ENCODE measurements at places on chromosomes 7 and 10.

GRCh38 chr7:25947669-25948516 is 204.1 kb upstream of the NFE2L3 start:
- DNase-seq, result no peak

DNA sequence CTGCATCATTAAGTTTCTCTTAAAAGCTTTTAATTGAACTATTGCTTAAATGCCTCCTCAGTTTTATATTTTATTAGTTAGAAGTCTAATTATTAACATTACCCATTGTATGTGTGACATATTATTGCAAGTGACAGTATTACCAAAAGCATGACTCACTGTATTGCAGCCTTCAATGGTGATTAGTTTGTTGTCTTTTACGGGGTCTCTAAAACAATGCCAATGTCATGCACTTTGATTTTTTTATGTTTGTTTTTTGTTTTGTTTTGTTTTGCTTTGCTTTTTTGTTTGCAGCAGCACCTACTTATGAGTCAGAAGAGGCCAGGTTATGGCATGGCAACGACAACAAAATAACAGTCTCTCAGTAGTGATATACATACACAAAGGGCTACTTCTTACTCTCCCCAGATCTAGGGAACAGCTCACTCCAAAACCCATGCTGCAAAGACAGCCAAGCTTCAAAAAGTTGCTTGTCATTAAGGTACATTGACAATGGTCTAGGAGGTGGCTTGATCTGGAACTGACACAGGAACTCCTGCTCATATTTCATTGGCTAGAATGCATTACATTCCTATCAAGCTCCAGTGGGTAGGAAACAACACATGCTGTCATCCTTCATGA is 293.7 kb upstream of the POM121L12 start:
- DNase-seq, result no peak

GRCh38 chr10:110755781-110756180 is 111.6 kb downstream of the RBM20 start:
- DNase-seq, result no peak

DNA sequence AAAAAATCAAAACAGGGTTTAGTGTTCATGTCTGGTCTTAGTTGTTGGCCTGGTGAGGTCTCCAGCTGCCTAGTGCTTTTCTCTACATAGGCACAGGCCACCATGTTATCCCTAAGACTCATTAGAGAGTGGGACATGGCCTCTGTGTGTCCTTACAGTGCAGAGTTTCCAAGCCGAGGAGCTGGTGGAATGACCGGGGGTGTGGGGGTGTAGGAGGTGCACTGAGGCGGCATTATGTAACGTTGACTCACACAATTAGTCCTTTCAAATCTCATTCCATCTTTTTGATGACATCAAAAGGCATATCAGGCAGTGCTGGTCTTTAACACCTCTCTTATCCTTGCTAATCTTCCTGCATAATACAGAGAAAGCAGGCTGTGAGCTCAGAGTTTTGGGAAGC is 71.3 kb downstream of the MTPN start:
- no peak for DNase-seq

- no peak for DNase-seq
Observed at GRCh38 chr7:123771846-123772245, 23.0 kb upstream of the WASL start.

DNA sequence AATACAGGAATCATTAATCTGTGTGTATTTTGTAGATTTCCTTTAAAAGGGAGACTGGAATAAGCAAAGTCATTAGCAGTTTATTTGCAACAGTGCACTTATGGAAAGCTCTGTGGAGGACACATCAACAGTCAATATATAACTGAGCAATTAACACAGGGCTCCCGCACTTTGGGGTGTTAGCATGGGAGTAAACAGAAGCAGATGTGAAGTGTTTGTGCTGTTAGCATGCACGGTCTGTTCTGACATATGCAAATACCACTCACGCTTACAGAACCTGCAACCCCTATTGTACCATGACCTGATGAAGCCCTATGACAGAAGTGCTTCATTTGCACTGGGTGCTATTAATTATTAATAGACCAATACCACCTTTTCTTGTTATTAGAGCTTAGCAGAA is 118.9 kb downstream of the PPP1R3A start:
- DNase-seq, result no peak

GRCh38 chr7:154620141-154620755 is 382.7 kb downstream of the PAXIP1 start:
- no peak for DNase-seq

DNA sequence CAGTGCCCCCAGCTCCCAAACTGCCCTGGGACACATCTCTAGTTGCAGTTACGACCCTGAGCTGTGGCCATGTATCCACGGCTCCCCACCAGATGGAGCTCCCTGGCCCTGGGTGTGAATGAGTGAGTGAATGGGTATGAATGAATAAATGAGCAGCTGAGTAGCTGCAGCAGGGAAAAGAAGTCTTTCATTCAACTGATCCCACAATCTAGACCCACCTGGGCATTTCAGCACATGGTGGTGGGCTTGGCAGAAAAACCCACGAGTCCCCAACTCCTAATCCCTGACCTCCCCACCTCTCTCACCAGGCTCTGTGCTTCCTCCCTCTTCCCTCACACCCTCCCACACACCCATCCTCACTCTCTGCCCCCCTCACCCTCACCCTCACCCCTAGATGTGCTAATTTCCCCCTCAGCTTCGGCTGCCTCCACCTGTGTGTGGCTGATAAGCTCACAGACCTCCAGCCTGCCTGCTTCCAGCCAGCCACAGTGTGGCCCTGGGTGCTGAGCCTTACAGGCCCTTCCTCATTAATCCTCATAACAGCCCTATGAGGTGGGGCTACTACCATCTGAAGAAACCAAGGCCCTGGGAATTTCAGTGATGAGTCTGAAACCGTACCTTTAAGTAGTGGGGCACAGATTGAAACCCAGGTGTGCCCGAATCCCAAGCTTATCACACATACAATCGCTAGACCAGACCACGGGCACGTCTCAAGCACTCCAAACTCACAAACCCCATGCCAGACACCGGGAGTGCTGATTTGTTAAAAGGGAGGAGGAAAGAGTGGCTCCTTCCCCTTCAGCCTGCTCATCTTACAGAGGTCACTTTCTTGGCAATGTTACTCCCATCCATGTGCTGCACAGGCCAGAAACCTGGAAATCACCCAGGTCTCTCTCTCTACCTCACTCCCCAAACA is 2.2 kb upstream of the ATP6V1F start:
- DNase-seq, result no peak

- no peak for DNase-seq
Observed at GRCh38 chr7:16504019-16504418, 22.6 kb upstream of the LRRC72 start.

DNA sequence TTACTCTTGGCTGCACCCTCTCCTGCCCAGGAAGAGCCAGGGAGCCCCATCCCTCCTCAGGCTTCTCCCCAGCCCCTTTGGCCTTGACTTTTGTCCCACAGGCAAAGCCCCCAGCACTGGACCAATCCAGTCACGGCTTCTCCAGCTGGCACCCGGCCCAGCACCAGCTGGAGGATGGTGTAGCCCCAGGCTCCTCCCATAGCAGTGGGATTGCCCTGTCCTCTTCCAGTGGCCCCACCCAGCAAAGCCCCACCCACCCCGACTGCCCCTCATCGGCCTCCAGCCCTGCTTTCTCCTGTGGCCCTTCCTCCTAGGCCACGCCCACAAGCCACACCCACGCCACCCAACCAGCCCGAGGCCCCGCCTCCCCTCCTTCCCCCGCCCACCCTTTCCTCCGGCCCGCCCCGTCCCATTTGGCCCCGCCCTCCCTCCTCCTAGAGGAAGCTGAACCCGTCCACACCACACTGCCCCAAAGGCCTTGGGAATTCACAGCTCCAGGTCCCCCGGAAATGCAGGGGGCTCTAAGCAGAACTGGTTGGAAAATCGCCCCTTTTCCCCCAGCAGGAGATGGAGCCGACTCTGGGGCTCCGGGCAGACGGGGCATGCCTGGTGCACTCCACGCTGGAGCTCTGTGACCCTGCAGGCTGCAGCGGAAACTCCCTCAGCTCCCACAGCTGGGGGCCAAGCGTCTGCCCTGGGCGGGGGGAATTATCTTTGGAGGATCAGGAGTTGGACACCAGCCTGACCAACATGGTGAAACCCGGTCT is 25.2 kb downstream of the GET4 start:
- DNase-seq, result no peak

DNA sequence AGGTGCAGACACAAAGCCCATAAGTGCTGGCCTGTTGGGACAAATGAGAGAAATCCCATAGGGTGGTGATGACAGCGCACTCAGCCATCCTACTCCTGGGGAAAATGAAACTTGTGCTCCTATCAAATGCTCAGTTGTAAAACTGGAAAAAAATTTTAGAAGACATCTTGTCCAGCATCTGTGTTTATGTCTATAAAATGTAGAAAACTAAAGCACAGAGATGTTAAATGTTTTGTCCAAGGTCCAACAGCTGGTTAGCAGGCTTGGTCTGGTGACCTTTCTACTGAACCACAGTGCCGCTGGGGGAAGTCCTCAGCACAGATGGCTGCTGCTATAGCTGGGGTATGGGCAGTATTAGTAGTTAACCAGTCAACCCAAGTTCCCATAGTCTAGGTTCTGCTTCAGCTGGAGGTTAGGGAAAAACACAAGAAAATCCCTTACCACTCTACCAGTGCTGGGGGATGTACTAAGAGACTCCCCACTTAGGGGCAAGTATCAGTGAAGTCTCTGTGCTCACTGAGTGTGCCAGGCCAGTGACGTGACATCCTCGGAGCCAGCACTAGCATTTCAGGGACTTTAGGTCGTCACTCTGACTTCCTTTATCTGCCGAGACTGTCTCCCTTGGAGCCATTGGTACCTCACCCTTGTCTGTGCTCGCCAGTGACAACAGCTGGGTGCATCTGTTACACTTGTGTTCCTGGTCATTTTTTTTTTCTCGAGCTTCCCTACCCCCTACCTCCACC is 1.9 kb downstream of the TSPAN33 start:
- no peak for DNase-seq

GRCh38 chr10:1123198-1123597 is 67.0 kb downstream of the WDR37 start:
- no peak for DNase-seq

- DNase-seq, result no peak
Observed at GRCh38 chr7:94049615-94050014, 45.5 kb upstream of the BET1 start.

- no peak for DNase-seq
Observed at GRCh38 chr7:141220263-141220880, 146.5 kb downstream of the TMEM178B start.

GRCh38 chr10:125209591-125210355 is 49.4 kb upstream of the CTBP2 start:
- no peak for DNase-seq

- DNase-seq, result no peak
Observed at GRCh38 chr7:2965745-2966270, 77.9 kb downstream of the CARD11 start.

All from stimulated activated CD8-positive, alpha-beta memory T cell treated with anti-CD3 and anti-CD28 coated beads, Interleukin-12 subunit alpha, Interleukin-12 subunit beta, amount 100 ng/mL, for 1 hour (primary cell).